ENCODE measurements at places on chromosomes 4 and X. TPM values are rescaled to one million over a fixed set of nuclear protein-coding genes. Genes with fewer than 3 reads are reported as not detected.

PPP1R2C gene
- not detected for total RNA-seq

NALF2 gene
- not detected for total RNA-seq

FGFBP2 gene
- total RNA-seq = 5.6 TPM

STAP1 gene
- 1.7 TPM for total RNA-seq

GAB1 gene
- 64.8 TPM for total RNA-seq

DNA sequence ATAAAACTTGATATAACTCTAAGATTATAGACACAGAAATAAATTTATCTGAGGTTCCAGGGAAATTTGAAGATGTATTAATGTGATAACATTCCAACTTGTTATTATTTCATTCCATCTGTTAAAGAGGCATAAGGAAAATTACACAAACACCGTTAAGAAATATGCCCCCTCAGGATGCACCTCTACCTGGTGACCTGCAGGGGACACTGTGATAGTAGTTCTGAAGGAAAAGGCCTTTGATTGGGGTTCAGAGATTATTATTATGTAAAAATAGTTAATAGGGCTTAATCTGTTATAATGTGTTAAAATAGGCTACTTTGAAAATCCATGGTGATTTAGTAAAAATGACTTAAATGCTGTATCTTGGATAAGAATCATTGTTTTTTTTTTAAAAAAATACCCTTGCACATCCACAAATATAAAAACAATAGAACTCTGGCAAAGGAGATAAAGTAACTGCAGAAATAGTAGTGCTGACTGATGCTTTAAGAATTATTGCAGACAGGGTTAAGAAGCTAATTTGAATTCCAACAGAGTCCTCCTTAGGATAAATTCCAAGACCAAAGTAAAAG is 6.1 kb upstream of the ABRAXAS1 start:
- DNase-seq = no peak

DNA sequence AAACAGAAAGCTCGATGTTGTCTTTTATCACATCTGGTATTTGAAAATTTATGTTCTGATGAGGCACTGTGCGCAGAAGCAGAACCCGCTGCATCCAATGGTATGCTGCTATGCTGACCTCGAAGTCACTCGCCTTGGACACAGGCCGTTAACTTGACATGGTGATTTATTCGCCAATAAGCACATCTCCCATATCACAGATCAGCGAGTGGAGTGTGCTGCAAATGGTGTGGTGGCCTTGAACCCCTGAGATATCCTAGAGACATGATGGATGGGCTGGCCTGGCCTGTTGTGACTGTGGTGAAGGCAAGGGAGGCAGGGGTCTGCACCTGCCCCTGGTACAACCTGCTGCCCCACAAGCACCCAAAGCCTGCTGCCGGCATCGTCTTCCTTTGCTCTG is 175.4 kb upstream of the FRG1 start:
- no peak for DNase-seq

DNA sequence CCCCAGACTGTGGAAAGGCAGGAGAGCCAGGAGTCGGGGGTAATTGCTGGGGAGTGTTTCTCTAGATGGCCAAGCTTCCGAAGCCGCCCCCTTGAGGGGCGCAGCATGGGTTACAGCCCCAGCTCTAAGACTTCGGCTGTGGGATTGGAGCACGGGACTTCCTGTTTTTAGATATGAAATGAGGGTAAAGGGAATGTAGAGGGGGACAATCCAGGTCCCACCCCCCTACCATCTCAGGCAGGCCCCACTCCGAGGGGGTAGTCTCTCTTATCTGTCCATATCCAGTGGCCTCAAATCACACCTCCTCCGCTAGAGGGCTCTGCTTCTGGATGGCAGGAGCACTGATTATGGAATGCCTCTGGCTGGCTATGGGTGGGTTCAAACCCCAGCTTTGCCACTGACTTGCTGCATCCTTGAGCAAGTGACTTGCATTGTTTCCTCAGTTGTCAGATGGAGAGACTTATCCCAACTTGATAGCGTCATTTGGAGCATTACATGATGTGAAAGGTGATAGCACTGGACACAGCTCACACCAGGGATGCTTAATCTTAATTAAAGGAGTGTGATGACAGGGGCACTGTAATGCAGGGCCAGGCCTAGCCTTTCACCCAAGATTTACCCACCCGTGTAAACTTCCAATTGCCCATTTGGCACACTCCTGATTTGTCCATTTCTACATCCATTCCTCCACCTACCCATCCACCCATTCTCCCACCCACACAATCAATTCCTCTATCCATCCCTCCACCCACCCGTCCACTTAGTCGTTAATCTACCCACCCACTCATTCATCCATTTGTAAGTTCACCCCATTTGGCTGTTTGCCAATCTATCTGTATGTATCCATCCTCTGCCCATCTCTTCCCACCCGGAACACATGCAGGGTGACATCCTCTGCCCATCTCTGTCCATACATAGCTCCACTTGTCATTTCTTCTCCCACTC is 848 bp upstream of the KCND1 start:
- DNase-seq = no peak

DNA sequence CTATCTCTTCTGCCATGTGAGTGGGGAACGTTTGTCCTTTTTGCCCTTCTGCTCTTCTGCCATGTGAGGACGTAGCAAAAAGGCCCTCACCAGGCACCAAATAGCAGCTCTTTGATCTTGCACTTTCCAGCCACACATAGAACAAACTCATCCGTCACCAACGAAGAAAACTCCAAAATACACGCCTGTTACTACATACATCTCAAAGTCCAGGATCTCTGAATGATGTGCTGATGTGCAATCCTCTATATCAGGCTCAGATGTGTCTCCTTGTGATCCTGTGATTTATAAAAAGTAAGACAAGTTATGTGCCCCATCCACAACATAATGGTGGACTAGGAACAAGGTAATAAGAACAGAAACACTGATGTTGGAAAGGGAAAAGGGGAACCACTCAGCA is 9.8 kb upstream of the TAB3 start:
- DNase-seq = no peak

- no peak for DNase-seq
These were observed 380.6 kb upstream of the SPOCK3 start for GRCh38 chr4:167614866-167615265.

GRCh38 chr4:169153481-169154087 is 117.2 kb downstream of the SH3RF1 start:
- no peak for DNase-seq

GRCh38 chrX:6986915-6987314 is 160.6 kb upstream of the STS start:
- DNase-seq = no peak

- DNase-seq = no peak
These were observed 25.2 kb downstream of the DDIT4L start for GRCh38 chr4:100164808-100165760.

DNA sequence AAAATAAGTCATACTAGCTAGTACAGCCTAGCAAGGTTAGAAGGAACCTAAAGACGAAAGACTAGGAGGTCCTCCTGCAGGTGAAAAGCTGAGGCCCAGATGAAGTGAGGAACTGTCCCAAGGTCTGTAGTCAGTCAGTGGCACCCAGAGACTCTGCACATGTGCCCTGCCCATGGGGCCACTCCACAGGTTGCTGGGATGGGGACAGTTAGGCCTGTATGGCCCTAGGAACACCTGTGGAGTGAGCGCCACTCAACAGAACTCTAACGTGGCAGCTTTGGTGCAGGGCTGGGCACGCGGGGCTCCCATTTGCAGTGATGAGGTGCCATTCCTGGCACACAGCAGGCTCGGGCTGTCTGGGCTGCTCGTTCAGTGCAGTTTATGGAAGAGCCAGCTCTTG is 14.8 kb downstream of the ZNF185 start:
- DNase-seq = no peak

DNA sequence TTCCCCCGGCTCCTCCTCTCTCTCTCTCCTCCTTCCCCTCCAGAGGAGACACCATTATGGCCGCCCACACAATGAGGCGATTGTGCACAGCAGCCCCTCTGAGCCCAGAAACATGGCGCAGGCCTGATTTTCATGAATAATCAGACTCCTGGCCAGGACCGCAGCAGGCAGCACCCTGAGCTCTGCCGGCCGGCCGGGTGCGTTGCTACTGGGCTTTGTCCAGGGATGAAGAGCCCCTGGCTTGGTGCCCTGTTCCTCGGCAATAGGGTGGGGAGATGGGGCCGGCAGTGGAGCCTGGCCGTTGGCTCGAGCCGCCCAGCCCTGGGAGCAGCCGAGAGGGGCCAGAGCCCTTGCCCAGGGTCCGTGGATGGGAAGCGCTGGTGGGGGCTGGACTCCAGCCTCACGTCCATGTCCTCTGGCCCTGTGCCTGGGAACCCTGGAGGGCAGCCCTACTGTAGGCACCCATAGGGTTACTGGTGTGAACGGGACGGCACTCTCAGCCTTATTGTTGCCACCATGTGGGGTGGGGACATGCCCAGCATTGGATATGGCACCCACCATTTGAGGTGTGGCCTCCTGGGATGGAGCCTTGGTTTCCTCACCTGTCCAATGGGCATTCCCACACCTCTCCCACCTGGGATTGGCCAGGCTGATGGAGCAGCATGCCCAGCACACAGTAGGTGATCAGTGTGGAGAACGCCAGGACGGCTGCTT is 103.0 kb downstream of the SORCS2 start:
- DNase-seq = peak; percentile 79

GRCh38 chr4:183326853-183327252 is 4.6 kb upstream of the CLDN24 start:
- no peak for DNase-seq

DNA sequence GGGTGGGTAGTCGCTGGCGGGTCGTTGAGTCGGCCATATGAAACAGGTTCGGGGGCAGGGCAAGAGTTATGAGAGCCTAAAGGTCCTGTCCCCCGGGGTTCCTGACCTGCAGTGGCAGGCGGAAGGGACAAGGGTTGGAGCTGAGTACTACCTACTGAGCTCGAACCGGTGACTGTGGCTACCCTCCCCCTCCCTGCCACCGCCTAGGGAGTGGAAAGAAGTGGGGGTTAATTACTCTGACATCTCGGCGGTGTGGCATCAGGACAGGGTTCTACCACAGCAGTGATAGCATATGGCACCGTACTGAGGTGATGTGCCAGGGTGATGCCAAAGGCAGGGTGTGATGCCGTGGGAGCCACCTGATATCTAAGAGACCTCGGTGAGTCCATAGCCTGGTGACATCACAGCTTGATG is 307 bp downstream of the ATG4A start:
- DNase-seq = no peak

- DNase-seq = no peak
These were observed 33.6 kb upstream of the BMPR1B start for GRCh38 chr4:94724016-94724790.

Measured in upper lobe of right lung (tissue), 1 donor.